ENCODE measurements at places on chromosomes 13 and 19.
A peak's percentile ranks its signal among the peaks of the same experiment; 100 is the strongest.

DNA sequence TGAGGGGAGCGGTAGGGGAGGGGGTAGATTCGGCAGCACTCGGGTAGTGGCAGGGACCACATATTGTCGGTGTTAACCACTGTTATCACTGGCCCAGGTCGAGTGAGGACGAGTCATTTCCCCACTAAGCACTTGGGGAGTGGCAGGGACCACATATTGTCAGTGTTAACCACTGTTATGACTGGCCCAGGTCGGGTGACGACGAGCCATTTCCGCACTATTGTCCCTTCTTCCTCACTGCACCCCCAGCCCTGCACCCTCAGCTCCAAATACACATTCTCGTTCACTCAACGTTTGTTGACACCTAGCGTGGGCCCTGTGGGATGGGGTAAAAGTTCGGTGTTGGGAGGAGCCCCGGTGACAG lies 467 bp upstream of the CLN5 start:
- no peak for DNase-seq

DNA sequence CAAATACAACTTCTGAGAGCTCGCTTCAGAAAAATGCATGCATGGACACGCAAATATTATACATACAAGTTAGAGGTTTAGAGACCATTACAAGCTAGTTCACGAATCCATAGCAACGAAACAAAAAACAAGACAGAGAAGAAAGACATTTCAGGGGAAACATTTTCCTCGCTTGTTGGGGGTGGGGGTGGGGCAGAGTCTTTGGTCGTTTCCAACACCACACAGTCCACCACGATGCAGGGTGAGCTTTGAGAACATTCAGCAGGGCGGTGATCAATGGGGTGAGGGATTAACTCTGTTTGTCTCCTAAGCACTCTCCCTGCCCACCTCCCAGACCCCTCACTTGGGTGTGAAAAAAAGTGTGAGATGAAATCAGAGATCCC lies 651 bp downstream of the OXGR1 start:
- DNase-seq, result no peak

DNA sequence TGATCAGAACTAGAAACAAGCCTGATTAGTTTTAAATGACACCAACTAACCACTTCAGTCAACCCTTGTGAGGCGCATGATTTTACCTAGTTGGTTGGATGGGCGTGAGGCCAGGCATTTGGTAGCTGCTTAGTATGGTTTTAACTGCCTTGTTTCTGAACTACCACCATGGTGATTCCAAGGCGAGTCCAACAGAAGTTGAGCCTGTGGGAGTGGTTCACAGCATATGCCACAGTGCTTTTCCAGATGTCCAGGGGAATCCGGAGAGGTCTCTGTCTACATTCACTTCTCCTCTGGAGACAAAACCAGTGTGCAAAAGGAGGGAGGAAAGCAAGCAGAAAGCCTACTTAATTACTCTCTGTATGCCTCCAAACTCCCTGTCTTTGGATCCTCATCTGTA lies 524.1 kb downstream of the GPC6 start:
- DNase-seq, result no peak

DNA sequence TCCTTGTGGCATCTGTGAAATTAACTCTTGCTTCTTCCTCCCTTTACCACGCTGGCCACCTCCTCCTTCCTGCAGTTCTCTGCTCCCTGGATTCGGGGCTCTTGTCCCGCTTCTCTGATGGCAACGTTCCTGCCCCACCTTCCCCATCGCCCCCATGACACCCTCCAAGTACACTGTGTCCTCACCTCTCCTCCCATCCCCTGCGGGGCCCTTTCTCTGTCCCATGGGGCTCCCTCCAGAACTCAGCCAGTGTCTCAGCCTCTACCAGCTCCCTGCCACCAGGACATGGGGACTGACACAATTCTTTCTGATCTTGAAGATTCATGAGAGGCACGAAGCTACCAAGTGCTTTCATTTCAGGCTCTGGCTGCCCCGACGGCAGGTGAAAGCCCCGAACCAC lies 9.1 kb downstream of the CARS2 start:
- no peak for DNase-seq

GRCh38 chr19:35056513-35057063 lies 15.1 kb downstream of the HPN start:
- no peak for DNase-seq

GRCh38 chr19:55053735-55054134 lies 9.2 kb downstream of the RDH13 start:
- DNase-seq, result no peak

DNA sequence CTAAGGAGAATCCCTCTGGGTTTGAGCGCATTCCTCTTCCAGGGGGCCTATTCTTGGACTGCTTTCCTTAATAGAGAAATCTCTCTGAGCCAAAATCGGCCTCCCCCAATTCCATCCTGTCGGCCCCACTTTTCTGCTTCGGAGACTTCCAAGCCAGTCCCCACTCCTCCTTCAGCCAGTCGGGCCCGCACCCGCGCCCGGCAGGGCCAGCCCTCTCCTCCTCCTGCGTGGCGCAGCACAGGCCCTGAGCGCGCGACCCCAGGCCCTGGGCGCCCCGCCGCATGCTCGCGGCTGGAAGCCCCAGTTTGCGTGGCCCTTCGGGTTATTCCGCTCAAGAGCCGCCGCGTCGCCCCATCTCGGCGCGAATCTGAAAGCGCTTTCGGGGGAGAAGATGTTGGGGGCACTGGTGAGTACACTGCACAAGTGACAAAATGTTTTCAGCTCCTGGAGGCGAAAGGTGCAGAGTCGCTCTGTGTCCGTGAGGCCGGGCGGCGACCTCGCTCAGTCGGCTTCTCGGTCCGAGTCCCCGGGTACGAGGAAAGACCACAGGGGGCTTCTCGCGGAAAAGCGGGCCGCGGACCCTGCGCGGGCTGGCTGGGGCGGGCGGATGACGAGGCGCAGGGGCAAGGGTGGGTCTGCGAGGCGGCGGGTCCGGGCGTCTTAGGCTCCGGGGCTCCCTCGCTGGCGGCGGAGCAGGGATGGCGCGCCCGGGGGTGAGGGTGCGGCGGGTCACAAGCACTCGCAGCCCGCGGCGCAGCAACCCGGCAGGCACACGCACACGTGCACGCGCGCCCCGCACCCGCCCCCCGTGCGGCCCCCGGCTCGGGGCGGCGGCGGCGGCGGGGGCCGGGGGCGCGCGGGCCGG lies at the start of gene IL17D:
Gene IL17D, plus strand, starts transcription at position 785 of the 865 bp plus-strand sequence. CDS start 303 bp downstream, outside the sequence.
- no peak for DNase-seq

DNA sequence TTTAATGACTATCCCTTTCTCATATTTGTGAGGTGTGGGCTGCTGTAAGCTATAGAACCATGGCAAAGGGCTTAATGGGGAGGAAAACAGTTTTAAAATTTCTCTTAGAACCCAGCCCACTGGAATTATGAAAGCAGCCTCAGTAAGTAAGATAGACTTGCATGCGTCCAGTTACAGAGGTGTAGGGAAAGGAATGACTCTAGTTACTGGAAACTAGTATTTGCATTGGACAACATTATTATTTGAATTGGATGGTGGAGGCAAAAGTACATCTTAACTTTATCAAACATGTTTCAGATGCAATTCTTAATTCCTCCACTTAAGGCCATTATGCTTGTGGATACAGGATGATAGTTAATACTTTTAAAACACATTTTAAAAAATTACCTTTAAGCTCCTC lies 292.9 kb downstream of the SPRY2 start:
- DNase-seq, result peak; percentile 10

- no peak for DNase-seq
Measured at GRCh38 chr13:31930490-31930889, 101.1 kb upstream of the FRY start.

- DNase-seq, result no peak
Measured at GRCh38 chr19:30710721-30711120, 338.5 kb downstream of the ZNF536 start.

- DNase-seq, result peak; percentile 63
Measured at GRCh38 chr19:49672131-49672919, 4.7 kb upstream of the PRMT1 start.

GRCh38 chr19:40799558-40800338 lies 757 bp downstream of the EGLN2 start:
- DNase-seq, result no peak

GRCh38 chr13:23469951-23470421 lies 36.5 kb upstream of the SACS start:
- no peak for DNase-seq

DNA sequence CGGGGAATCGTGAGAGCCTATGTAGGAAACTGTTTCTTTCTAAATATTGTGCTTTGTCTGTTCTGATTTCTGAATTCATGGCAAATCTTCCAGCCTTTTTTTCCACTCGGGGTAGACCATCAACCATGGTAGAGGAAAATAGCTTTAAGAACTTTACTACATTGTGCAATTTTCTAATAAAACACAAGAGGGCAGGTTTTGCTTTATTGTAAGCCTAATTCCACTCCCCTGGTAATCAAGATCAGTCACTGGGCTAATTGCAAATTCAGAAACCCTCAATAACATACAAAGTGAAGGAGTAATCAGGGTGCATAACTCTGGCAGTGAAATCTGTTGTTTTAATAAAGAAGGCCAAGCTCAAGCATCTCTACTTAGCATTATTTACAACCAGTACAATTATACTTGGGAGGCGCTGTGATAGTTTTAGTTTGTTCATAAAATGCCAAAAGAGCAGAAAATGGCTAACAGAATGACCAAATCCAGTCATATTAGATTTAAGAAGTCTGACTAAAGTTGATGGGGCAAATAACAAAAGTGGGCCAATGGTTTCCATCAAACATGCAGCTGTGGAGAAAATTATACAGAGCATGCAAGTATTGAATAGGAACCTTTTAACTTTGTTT lies 43.8 kb downstream of the DCT start:
- peak; percentile 81 for DNase-seq

- DNase-seq, result peak; percentile 46
Measured at GRCh38 chr13:60164234-60164889, 634 bp upstream of the DIAPH3 start.

GRCh38 chr19:14116525-14116917 lies 1.0 kb downstream of the PRKACA start:
- no peak for DNase-seq

GRCh38 chr19:3573858-3574637 lies 1.3 kb downstream of the HMG20B start:
- peak; percentile 97 for DNase-seq

- no peak for DNase-seq
Measured at GRCh38 chr13:113000575-113000974, 31.6 kb downstream of the MCF2L start.

DNA sequence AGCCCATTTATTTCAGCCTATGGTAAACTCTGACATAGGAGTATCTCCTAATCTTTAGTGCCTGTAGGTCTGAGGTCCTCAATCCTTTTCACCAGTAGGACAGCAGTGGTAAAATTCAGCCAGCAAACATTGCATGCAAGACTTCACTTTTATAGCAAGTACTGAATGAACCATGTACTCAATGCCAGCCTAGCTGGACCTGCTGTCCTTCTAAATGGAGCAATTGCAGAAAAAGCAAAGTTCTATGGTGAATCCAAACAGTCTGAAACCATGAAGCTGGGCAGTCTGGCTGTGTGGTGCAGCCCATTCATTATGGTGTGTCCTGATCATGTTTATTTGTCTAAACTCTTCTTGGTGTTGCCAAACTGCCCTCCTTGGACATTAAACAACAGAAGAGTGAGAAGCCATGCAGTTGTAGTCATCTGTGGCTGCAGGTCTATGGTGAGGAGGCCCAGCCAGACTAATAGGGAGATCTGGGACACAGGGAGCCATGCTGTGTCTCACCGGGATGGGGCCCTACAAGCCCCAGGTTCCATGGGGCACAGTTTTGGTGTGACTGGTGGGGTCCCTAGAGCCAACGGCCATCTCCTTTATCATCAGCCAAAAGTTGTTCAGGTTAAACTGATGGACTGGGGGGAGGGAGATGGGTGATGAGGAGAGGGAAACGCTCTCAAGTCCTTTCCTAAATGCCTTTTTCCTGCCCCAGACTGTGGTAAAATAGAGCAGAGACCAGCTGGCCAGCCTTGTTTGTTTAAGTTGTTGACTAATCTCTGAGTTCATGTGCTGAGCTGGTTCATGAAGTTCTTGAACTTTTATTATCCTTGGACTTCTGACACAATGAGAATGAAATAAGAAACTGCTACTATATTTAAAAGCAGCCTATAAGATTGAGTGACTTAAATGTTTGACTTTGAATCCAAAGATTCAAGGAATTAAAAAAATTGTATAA lies 20.6 kb upstream of the TNFSF11 start:
- no peak for DNase-seq

- no peak for DNase-seq
Measured at GRCh38 chr13:33307843-33308242, 22.3 kb upstream of the STARD13 start.
